CD8-positive, alpha-beta memory T cell (primary cell): ENCODE measurements at places on chromosomes 2 and 18.

DNA sequence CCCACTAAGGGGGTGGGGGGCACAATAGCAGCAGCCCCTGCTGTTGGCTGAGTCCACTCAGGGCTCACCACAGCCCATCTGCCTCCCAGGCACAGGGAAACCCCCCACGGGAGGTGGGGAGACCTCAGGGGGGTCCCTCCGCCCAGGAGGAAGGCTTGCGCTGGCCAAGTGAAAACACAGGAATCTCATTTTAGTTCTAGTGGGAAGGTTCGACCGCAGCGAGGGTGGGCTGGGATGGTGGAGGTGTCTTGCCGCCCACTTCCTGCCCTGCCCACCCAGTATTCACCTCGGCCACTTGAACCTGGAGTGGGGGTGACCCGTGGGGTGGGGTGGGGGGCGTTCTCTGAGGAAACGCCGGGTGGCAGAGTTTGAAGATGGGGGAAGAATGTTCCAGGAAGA, 6.9 kb upstream of the BOK start:
- DNase-seq = no peak

GRCh38 chr2:148853458-148853857, 21.6 kb upstream of the KIF5C start:
- no peak for DNase-seq

DNA sequence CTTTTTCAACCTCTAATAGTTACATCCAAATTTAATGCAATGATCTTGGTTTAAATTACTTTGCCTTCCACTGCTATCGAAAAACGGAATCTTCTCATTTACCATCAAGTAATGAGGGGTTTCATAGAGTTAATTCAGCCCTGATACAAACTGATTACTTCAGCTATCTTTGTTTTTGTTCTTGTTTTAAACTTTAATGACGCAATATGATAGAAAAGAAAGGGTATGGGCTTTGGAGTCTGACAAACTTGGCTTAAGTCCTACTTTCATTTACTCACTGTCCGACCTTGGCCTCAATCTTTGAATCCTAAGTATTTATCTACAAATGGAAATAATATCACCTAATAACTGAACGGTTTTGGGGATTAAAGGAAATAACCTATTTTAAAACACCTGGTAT, 16.1 kb downstream of the ADAM17 start:
- no peak for DNase-seq

- DNase-seq = no peak
Measured at GRCh38 chr2:64533882-64534281, 9.8 kb downstream of the AFTPH start.

GRCh38 chr2:42851740-42852250, 59.4 kb upstream of the HAAO start:
- DNase-seq = no peak

DNA sequence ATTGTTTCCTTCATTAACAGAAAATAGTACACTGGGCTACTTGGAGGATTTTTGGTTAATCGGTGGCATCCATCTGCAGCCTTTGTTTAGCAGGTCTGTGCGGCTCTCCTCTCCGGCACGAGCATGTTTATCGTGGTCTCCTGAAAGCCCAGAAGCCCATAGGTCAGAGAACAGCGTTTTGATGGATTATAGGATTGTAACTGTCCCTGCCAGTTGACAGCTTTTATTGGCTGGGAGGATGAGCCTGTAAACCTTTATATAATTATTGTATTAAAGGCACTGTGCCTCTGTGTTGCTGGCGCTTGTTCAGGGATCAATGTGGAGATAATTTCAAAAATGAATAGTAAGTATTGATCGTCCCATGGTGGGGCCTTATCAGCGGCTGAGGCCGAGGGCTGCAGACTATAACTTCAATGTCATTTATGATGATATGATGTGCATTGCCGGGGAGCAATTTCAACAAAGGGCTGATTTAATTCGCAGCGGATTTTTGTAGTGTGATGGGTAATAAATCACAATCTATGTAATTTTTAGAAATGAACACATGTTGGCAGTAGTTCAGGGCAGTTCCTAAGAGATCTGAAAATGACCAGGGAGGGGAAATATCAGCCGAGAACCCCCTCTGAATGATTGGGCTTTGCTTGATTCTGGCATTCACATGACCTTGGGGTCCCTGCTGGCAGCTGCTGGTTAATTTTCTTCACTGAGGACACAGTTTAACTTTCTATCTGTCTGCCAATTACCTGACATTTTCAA, 736.1 kb downstream of the GALR1 start:
- DNase-seq = no peak

DNA sequence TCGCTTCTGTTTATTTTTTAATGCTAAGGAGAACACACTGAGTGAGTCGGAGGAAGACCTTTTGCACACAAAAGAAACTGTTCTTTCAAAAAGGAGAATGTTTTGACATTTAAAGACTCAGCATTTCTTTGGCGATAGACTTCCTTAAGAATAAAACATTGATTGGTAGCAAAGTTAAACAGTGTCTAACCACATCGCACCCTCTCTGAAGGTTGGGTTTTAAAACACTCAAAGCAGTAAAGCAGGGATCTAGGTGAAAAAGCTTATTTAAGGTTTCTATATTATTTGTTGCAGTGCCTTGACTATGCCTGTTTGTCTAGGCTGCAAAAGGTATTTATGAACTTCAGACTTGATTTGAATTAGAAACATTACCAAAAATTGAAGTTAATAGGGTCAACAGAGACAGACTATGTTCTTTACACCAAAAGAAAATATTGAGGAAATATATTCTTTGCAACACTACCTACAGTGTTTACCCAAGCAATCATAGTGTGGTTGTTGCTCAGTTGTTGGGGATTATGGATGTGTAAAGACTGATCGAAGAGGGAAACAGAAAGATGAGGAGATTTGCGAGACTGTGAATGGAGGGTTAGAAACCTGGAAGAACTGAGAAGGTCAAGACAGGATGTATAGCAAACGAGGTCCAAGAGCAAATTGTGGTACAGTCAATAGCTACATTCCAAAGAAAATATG, 297.8 kb upstream of the SLC39A10 start:
- no peak for DNase-seq

GRCh38 chr2:241048149-241048948, 49.9 kb downstream of the SNED1 start:
- no peak for DNase-seq

GRCh38 chr2:33158482-33159003, 211.8 kb downstream of the LTBP1 start:
- no peak for DNase-seq
